Cortex of kidney (tissue), 1 donor: ENCODE measurements at places on chromosomes 16 and 17.

DNA sequence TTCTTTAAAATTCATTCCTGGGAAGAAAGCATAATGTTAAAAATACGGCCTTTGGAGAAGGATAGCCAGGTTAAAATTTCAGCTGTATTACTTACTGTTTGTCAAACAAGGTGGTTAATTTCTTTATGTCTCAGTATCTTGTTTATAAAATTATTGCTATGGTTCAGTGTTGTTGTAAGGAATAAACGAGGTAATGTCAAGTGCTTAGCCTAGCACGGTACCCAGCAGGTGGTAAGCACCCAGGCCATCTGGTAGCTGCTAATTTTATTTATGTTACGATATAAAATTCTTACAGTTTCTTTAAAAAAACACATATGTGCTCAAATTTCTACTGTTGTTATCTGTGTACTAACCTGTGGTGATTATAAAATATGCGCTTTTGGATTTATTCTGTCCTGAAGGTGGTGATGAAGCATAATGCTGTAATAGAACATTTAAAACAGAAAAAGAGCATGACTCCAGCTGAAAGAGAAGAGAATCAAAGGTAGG, 48.9 kb downstream of the C17orf58 start:
- DNase-seq: no peak

GRCh38 chr17:75763613-75764416, 1.2 kb downstream of the GALK1 start:
- DNase-seq: no peak

DNA sequence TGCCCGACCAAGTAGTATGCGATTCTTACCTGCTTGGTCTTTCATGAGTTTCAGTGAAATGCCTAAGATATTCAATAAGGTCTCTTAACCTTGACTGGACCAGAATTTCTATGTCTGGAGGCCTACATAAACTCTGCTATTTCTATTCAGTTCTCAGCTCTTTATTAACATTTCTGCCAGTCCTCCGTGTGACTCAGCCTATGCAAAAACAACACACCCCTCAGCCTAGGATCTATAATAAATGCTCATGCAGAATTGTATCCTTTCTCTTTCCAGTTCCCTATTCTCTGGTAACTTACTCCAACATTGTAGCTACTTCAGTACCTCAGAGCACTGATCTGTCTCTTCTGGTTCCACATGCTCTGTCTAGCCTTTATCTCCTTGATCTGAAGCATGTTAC, 1507.4 kb downstream of the CDH11 start:
- no peak for DNase-seq

DNA sequence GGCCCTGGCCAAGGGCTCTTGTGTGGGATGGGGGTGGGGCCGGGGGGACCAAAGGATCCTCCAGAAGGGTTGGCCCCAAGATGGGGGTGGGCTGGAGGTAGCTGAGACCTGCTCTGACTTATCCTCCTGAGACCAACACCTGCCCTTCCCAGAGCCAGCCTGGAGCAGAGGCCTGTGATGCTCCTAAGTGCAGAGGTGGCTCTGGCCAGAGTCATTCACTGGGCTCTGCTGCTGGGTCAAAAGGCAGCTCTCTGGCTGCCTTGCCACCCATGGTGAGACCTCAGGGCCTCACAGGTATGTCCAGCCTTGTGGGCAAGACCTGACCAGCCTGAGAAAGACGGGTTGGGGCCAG, 393 bp downstream of the SERPINF2 start:
- DNase-seq: no peak

DNA sequence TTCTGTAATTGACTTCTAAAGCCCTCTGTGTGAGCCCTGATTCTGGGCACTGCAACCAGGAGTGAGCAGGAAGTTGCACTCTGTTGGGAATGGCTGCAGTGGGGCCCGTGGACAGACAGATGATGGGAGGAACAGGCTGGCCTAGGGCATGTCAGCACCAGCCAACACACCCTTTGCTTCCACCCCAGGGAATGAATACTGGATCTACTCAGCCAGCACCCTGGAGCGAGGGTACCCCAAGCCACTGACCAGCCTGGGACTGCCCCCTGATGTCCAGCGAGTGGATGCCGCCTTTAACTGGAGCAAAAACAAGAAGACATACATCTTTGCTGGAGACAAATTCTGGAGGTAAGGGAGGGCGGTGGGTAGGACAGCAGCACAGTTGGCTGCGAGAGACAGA, 10.8 kb upstream of the LPCAT2 start:
- DNase-seq: no peak

DNA sequence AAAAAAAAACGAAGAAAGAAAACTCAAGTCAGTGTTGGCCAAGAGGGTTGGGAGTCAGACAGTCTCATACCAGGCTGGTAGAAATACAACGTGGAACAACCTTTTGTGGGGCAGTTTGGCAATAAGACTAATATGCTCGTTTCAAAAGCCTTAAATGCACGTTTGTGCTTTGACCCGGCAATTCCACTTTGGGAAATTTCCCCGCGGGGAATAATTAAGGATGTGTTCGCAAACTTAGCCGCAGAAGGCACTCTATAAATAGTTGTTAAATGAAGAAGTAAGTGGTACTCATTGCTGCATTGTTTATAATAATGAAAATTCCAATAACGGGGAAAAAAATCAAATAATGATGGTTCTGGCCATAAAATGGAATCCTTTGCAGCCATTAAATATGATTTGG, 664.8 kb upstream of the EEF2KMT start:
- no peak for DNase-seq

DNA sequence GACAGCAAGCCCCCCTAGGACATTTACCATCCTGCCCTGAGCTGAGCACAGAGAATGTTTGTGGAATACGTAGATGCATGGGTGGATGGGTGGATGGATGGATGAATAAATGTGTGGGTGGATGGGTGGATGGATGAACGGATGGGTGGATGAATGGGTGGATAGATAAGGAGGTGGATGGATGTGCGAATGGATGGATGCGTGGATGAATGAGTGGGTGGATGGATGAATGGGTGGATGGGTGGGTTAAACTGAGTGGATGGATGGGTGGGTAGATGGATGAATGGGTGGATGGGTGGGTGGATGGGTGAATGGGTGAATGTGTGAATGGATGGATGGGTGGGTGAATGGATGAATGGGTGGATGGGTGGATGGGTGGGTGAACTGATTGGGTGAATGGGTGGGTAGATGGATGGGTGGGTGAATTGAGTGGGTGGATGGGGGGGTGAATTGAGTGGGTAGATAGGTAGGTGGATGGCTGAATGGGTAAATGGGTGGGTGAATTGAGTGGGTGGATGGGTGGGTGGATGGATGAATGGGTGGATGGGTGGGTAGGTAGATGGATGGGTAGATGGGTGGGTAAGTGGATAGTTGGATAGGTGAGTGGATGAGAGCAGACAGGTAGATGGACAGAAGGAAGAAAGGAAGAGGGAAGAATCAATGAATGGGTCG, 5.2 kb downstream of the TMC6 start:
- no peak for DNase-seq

DNA sequence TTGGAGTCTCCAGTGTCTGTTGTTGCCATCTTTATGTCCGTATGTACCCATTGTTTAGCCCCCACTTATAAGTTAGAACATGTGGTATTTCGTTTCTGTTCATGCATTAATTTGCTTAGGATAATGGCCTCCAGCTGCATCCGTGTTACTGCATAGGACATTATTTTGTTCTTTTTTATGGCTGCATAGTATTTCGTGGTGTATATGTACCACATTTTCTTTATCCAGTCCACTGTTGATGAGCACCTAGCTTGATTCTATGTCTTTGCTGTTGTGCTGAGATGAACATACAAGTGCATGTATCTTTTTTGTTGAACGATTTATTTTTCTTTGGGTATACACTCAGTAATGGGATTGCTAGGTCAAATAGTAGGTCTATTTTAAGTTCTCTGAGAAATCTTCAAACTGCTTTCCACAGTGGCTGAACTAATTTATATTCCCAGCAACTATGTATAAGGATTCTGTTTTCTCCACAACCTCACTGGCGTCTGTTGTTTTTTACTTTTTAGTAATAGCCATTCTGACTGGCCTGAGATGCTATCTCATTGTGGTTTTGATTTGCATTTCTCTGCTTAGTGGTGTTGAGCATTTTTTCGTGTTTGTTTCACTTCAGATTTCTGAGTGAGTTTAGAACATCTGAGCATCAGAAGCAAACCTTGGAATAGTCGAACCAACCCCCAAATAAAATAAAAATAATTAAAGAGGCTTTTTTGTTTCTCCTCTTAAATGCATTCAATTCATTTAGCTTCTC, 304.7 kb downstream of the ZFHX3 start:
- no peak for DNase-seq

DNA sequence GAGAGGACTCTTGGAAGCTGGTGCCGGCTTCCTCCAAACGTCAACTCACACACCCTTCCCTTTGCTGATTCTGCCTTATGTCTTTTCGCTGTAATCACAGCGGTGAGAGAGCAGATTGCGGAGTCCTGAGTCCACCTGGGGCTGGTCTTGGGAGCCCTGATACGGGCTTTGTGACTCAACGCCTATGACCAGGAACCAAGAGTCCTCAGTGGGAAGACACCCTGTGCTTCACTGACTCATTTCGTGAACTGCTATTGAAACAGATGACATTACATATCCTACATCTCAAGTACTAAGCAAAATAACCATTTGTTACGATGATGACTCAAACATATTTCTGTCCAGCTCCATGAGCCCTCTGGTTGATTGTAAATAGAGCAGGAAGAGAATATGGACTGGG, 90.7 kb upstream of the CREBBP start:
- no peak for DNase-seq
